ENCODE measurements at places on chromosomes 5 and 9. TPM values are rescaled to one million over a fixed set of nuclear protein-coding genes. Genes with fewer than 3 reads are reported as not detected.

The DNM1 gene
- 40.6 TPM for polyA plus RNA-seq

The GPR151 gene
- not detected for polyA plus RNA-seq

The GLT6D1 gene
- not detected for polyA plus RNA-seq

The ZBTB26 gene
- 2.9 TPM for polyA plus RNA-seq

The IL31RA gene
- polyA plus RNA-seq = 0.17 TPM

The IFNA13 gene
- not detected for polyA plus RNA-seq

The C5orf58 gene
- not detected for polyA plus RNA-seq

The COL15A1 gene
- polyA plus RNA-seq = 97.6 TPM

The PCDHGB1 gene
- 0.57 TPM for polyA plus RNA-seq

The HABP4 gene
- 18.0 TPM for polyA plus RNA-seq

The CCNJL gene
- polyA plus RNA-seq = 10.8 TPM

The PCDHGA12 gene
- polyA plus RNA-seq = 0.66 TPM

The GTF3C4 gene
- polyA plus RNA-seq = 5.7 TPM

The GLDC gene
- 15.6 TPM for polyA plus RNA-seq

The C5orf63 gene
- 0.57 TPM for polyA plus RNA-seq

The PCDHB14 gene
- polyA plus RNA-seq = 2.2 TPM

The STRBP gene
- polyA plus RNA-seq = 27.7 TPM

The FABP6 gene
- 7.2 TPM for polyA plus RNA-seq

The GPR150 gene
- 1.0 TPM for polyA plus RNA-seq

The KIF12 gene
- 96.5 TPM for polyA plus RNA-seq

The HOMER1 gene
- 12.0 TPM for polyA plus RNA-seq

The CFAP77 gene
- polyA plus RNA-seq = 1.2 TPM

The PKD2L2 gene
- polyA plus RNA-seq = 0.11 TPM

The CCDC183 gene
- polyA plus RNA-seq = 32.1 TPM

The SEC16A gene
- polyA plus RNA-seq = 42.0 TPM

The FOXD4L5 gene
- 0.09 TPM for polyA plus RNA-seq

The ACO1 gene
- 46.1 TPM for polyA plus RNA-seq

The PCDHGA7 gene
- polyA plus RNA-seq = not detected

The AQP7 gene
- 11.6 TPM for polyA plus RNA-seq
